RPMI7951 (cell line): ENCODE measurements at places on chromosomes 6 and 20. TPM values are rescaled to one million over a fixed set of nuclear protein-coding genes. Genes with fewer than 3 reads are reported as not detected.

FAM209B gene
- not detected in 2 replicates for total RNA-seq

GRCh38 chr20:50592282-50593004 lies 82.3 kb downstream of the PTPN1 start:
- DNase-seq, result no peak

GRCh38 chr6:21158873-21159272 lies 434.7 kb upstream of the SOX4 start:
- no peak for DNase-seq

OR12D1 gene
- total RNA-seq, result not detected in 2 replicates

DNA sequence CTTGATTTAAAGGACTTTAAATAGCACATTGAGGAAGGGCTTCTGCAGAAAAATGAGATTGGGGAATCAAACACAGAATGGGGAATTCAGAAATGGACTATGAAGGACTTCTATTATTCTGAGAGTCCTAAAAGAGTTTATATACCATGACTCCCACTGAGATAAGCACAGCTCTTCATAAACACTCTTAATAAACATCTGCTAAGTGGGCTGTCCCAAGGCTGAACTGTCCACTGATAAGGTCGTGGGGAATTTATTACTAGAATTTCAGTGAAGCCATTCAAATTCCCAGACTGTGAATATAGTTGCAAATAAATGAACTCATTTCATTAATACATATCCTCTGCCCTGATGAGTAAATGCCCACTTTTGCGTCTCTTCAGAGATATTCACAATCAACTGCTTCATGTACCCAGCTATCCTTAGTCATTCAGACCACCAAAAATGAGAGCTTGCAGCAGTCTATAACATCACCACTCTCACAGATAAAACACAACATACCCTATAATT lies 468.2 kb upstream of the RUNX2 start:
- DNase-seq, result peak; percentile 34
